Posterior vena cava (tissue), 2 donors: ENCODE measurements at places on chromosomes 16 and 17. TPM values are rescaled to one million over a fixed set of nuclear protein-coding genes. Genes with fewer than 3 reads are reported as not detected.
A peak's percentile ranks its signal among the peaks of the same experiment; 100 is the strongest.

DNA sequence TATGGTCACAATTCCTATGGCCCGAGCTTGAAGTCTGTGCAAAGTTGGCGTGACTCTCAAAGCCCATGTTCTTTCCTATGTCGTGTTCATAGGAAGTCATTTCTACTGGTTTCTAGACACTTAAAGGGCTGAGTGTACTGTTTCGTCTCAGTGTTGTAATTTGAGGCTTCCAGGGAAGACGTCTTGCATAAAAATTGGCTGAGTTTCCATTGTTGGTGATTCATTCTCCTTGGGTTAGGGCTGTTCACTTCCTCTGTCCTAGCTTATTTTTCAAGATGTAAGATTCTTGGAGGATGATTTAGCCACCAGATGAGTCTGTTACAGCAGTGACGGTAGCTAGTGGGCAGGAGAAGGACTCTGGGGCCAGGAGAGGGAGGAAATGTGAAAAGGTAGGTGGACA is 43.1 kb downstream of the PIK3R5 start:
- no peak for DNase-seq

DNA sequence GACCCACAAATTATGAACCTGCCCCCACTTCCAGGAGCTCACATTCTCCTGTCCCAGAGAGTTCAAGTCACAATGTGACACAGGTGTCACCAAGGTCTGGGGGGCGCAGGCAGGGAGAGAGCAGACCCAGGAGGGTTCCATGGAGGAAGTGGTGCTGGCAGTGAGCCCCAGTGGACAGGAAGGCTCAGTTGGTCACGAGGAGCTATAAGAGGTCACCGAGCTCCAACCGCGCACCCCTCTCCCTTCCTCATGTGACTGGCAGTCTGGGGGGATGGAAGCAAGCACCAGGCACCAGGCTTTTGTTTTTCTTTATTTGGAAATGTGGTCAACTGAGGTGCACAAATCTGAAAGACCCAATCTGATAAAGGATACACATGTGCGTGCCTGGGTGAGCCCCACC is 2.5 kb downstream of the ITGAD start:
- DNase-seq = no peak

DNA sequence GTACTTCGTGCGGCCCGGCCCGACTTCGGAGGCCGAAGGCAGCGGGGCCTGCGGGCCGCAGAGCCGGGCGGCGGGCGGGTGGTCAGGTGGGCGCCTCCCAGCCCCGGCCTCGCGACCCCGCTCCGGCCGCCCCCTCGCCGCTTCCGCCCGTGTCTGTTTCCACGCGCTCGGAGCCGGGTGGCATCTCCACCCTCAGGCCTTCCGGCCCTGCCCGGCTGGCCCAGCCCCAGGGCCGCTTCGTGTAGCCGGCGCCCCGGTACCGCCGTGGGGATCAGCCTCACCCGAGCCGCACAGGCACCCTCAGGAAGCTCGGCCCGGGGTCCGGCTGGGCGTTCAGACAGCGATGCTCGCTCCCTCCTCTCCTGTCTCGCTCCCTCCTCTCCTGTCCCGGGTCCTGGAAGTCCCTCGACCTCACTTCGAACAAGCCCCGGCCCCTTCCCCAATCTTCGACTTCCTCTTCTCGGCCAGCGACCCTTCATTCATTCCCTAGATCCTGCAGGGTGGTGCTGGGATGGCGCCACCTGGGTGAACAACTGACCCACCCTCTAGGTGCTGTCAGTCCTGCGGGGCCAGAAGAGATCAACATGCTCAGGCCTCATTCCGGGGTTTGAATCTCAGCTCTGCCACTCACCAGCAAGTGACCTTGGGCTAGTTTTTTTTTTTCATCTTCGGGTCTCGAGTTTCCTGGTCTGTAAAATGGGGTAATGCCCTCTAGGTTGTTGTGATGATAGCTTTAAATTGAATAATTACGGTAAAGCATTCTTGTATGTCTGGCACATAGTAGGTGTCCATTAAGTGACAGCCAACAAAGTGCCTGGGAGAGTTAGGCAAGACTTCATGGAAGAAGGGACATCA is 610 bp downstream of the VPS4A start:
- peak; percentile 84 for DNase-seq

CES4A gene
- total RNA-seq = 7.4 TPM

FNDC8 gene
- total RNA-seq = not detected
